ENCODE measurements at places on chromosomes 1 and 21.

DNA sequence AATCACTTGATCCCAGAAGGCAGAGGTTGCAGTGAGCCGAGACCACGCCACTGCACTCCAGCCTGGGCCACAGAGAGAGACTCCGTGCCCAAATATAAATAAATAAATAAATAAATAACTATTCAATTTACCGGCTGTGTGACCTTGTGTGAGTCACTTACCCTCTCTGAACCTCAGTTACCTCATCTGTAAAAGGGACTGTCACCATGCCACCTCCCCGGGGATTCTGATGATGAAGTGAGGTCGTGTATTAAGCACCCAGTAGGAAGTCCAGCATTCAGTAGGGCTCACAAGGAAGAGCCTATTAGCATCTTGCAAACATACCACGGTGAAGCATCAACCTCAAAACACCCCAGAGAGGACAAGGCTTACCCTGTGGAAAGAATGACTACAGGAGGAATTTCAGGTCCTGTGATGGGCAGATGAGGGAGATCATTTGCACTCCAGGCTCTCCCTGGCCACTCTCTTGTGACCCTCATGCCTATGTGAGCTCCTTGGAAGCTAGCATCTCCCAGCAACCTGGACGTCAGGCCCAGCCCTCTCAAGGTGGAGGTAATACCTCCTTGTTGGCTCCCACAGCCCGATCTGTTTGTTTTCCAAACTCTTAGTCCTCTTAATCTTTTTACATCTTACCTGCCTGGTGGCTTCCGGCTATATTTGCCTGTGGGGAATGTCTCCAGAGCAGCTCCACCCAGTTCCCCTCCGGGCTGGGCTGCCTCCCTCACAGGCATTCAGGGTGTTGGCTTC, 7.6 kb upstream of the C1QA start:
- no peaks in the 10 kb centered on the region for H3K36me3 ChIP-seq
- no peak overlapping the region for H3K4me3 ChIP-seq
- no peaks in the 10 kb centered on the region for H3K4me1 ChIP-seq
- peaks cover 21% of the 10 kb centered on the region for H3K27me3 ChIP-seq

DNA sequence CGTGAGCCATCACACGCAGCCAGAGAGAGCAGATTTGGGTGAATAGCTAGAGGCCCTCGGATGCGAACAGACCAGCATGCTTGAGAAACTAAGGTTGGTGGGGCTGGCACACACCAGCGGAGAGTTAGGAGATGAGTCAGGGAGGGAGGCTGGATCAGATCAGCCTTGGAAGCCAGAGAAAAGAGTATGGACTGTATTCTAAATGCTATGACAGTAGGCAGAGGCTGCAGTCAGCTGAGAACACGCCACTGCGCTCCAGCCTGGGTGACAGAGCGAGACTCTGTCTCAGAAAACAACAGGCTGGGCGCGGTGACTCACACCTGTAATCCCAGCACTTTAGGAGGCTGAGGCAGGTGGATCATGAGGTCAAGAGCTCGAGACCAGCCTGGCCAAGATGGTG, 4.0 kb upstream of the PLEKHM2 start:
- H3K4me3 ChIP-seq = no peak overlapping the region
- H3K36me3 ChIP-seq = no peaks in the 10 kb centered on the region
- peaks cover 49% of the 10 kb centered on the region for H3K4me1 ChIP-seq
- no peaks in the 10 kb centered on the region for H3K27me3 ChIP-seq

GRCh38 chr1:100575406-100575805, 37.5 kb downstream of the GPR88 start:
- H3K36me3 ChIP-seq = no peaks in the 10 kb centered on the region
- no peak for DNase-seq
- H3K4me1 ChIP-seq = no peaks in the 10 kb centered on the region
- no peak overlapping the region for H3K4me3 ChIP-seq

GRCh38 chr1:90262791-90263190, 267.9 kb downstream of the ZNF326 start:
- DNase-seq = no peak
- H3K4me3 ChIP-seq = no peak overlapping the region
- no peaks in the 10 kb centered on the region for H3K36me3 ChIP-seq
- no peak overlapping the region for H3K27ac ChIP-seq
- H3K4me1 ChIP-seq = no peaks in the 10 kb centered on the region

- DNase-seq = no peak
- H3K36me3 ChIP-seq = peaks cover 4% of the 10 kb centered on the region
- H3K27me3 ChIP-seq = no peaks in the 10 kb centered on the region
- H3K27ac ChIP-seq = no peak overlapping the region
- no peak overlapping the region for H3K4me3 ChIP-seq
- peaks cover 17% of the 10 kb centered on the region for H3K4me1 ChIP-seq
These were observed 4.5 kb downstream of the DNAJB4 start for GRCh38 chr1:78009276-78009675.

Data from HCT116 (cell line).